ENCODE measurements at places on chromosomes 12 and 14. TPM values are rescaled to one million over a fixed set of nuclear protein-coding genes. Genes with fewer than 3 reads are reported as not detected.

GRCh38 chr12:115103884-115104883 is 420.2 kb upstream of the TBX3 start:
- no peak for DNase-seq

The GDF11 gene
- 6.7 TPM for total RNA-seq

GRCh38 chr12:3341594-3341993 is 149.4 kb upstream of the PRMT8 start:
- DNase-seq: no peak

DNA sequence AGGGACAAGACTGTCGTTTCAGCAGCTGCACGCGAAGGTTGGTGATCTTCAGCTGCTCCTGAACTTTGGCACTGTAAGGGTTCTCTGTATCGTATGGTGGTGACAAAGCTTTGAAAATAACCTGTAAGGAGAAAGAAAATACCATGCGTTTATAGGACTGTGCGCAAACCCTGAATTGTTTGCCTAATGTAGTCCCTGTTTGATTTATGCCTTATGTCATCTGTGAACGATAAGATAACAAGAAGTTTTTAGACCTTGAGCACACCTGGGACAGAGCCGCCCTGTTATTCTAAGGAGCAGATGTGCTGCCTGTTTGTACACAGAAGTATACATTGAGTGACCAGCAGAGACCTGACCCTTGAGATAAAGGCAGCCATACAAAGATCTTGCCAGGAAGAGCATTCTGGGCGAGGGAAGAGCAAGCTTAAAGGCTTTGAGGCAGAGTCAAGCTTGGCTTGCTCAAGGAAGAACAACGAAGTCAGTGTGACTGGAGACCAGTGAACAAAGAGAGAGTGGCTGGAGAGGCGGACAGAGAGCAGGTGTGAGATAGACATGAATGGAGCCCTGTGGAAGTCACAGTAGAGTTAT is 52.4 kb downstream of the NTN4 start:
- peak; percentile 33 for DNase-seq

- DNase-seq: peak; percentile 90
Observed at GRCh38 chr14:64503434-64504309, at the start of gene ZBTB25. Gene ZBTB25 (minus strand): TSS chr14:64503838. CDS start chr14:64490533, 13,305 bp downstream.

DNA sequence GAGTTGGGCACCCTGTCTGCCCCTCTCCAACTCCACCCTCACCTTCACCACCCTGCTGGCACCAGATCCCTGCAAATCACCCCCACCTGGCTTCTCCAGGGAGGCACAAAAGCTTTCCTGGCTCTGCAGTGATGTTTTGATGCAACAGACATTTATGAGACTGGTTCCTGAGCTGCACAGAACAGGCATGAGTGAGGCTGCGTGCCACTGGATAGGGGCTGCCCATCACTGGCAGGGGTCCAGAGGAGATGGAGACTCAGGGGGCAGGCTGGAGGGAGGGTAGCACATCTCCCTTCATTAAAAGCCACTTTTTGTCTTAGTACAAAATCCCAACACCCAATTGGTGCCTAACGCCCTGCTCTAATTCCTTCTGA is 17.3 kb upstream of the ZDHHC22 start:
- DNase-seq: no peak

The GPR137C gene
- 2.0 TPM for total RNA-seq

- no peak for DNase-seq
Observed at GRCh38 chr14:72590577-72590976, 303.3 kb downstream of the DPF3 start.

GRCh38 chr12:607541-608001 is 55.7 kb downstream of the NINJ2 start:
- peak; percentile 26 for DNase-seq

The CLEC6A gene
- total RNA-seq: not detected

GRCh38 chr12:109944561-109945359 is 44.7 kb downstream of the TCHP start:
- DNase-seq: no peak

DNA sequence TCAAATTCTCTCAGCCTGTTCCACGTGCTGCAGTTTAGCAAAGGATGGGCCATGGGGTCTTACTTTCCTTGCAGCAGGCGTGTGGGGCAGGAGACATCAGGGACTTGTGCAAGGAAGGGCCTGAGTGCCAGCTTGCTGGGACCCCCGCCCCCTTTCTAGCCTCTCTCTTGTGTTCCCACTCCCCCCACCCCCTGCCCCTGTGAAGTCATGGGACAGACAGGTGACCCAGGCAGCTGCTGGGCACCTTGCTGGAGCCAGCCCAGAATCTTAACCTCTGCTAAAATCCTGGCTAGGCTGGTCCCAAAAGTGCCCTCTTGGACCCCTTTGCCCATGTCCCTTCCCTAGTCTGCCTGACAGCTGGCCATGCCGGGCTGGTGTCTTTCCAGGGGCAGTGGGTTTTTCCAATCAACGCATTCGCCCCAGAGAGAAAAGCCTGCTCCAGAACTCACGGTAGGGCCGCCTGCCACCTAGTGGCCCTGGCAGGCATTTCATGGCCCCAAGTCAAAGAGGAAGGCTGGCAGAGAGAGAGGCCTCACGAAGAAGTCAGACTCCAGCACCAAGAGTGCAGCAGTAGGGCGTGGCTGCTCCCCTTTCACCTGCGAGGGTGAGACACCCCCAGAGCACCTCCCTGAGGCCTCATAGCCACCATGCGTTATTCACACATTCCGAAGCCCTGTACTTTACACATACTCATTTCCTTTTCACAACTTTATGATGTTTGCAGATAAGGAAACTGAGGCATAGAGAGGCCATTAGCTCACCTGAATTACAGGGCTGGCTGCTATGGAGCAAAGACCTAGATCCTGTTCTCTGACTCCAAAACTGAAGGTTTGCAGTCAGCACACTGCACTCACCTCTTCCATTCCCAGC is 67.4 kb downstream of the LGMN start:
- DNase-seq: peak; percentile 81

GRCh38 chr14:65370801-65371248 is 41.7 kb upstream of the FUT8 start:
- no peak for DNase-seq

- DNase-seq: no peak
Observed at GRCh38 chr14:76040704-76041103, 55.1 kb downstream of the IFT43 start.

GRCh38 chr12:126907900-126908764 is 1358.8 kb upstream of the TMEM132C start:
- DNase-seq: no peak

DNA sequence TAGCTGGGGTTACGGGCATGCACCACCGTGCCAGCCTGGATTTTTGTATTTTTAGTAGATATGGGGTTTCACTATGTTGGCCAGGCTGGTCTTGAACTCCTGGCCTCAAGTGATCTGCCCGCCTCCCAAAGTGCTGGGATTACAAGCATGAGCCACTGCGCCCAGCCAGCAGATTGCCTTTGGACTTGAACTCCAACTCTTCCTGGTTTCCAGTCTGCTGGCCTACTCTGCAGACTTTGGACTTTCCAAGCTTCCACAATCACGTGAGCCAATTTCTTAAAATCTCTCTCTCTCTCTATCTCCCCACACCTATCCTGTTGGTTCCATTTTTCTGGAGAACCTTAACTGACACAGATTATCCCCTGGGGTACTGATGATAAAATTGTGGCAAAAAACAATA is 55.0 kb downstream of the EMP1 start:
- no peak for DNase-seq

The AQP2 gene
- not detected for total RNA-seq

- no peak for DNase-seq
Observed at GRCh38 chr14:92734618-92735017, 13.8 kb downstream of the LGMN start.

- DNase-seq: no peak
Observed at GRCh38 chr14:33932576-33933345, 18.1 kb downstream of the EGLN3 start.

DNA sequence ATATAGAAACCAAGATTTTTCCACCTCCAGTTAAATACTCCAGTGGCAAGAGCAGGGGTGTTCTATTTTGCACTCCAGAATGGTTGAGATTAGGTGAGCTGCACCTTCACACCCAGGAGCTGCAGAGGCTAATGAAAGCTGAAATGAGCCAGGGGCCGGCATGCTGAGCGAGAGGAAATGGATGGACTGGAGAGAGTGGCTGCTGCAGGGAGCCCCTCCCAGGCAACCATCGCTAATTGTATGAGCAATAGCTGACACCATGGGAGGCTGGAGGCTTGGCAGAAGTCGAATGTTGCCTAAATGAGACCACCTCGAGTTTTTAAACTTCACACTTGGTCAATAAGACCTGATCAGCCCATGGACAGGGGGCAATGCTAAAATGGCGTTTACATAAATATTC is 301.8 kb upstream of the TMPO start:
- DNase-seq: no peak

- DNase-seq: no peak
Observed at GRCh38 chr14:78188882-78189281, 18.7 kb downstream of the NRXN3 start.

DNA sequence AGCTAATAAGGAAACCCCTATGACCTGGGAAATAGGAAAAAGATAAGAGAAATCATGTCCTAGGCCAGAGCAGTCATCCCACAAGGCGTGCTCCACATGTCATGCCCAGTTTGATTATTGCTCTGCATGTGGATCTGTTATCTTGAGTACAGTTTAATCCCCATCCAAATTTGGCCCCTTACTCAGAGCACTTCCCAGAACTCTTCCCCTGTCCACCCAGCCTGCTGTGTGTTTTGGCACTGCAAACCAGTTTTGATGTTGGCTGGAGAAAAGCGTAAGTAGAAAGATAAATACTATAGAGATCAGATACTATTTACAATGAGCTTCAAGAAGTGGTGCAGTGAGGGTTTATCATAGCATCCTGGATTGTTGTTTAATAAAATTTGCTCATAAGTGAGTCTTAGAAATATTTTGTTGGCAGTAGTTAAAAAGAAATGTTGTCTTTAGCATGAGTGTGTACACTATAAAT is 83.8 kb downstream of the PTPRB start:
- no peak for DNase-seq

The PRKD1 gene
- total RNA-seq: 9.7 TPM
